ENCODE measurements at places on chromosomes 5 and 9.

- no peak for DNase-seq
Measured at GRCh38 chr5:124459984-124460383, 286.5 kb downstream of the ZNF608 start.

GRCh38 chr5:77778881-77779438 lies 2.8 kb upstream of the TBCA start:
- DNase-seq: no peak

DNA sequence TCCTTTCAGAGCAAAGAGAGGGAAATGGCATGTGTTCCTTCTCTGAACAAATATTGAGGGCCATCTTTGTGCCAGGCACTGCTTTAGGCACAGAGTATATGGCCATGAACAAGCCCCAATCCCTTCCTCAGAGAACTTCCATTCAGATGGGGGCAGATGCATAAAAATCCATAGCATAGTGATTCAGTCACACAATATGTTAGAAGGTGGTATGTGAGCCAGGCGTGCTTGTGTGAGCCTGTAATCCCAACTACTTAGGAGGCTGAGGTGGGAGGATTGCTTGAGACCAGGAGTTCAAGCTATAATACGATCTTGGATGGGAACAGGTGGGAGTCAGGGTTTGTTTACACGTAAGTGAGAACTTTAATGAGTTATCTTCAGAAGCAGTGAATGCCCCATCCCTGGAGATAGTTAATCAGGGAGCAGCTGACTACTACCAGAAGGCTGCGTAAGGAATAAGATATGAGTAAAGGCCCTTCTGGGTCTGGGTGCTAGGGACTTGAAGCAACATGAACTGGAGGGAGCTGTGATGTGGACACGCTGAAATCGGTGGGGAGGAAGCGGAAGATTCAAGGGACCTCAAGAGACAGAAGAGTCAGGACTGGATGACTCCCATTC lies 27.1 kb downstream of the NANS start:
- DNase-seq: no peak

DNA sequence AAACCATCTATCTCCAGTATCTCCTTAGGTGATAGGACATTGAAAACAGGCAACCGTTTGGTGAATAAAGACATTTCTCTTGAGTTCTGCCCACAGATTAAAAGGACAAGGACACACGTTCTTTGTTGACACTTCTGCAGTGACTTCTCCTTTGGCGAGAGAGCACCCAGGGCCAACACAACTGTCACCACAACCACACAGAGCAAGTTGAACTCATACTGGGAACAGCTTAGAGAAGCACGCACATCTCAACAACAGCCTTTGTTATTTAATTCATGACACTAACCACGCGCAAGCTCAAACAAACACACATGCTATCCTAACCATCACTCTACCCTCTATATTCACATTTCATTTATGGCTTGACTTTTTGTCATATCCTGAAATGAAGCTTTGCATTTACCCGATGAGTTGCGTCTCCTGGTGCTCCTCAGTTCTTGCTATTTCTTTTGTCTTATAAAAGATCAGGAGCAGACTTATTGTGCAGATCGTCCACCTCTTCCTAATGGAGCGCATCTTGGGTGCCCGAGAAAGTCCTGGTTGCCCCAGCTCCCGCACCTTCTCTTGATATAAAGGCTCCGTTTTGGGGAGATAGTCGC lies 543 bp downstream of the ST8SIA4 start:
- DNase-seq: peak; percentile 41

- DNase-seq: no peak
Measured at GRCh38 chr9:92486371-92486770, 4.1 kb upstream of the ASPN start.

GRCh38 chr9:108444400-108445358 lies 411.1 kb downstream of the ACTL7B start:
- no peak for DNase-seq
